ENCODE measurements at places on chromosomes 3 and 15. TPM values are rescaled to one million over a fixed set of nuclear protein-coding genes. Genes with fewer than 3 reads are reported as not detected.

Gene CHRM5
- not detected for total RNA-seq

Gene ABHD6
- total RNA-seq = 9.9 TPM

Gene NME9
- total RNA-seq = not detected

Gene ADAMTSL3
- total RNA-seq = under 0.01 TPM

Gene MYRIP
- total RNA-seq = not detected

Gene DNAH12
- total RNA-seq = under 0.01 TPM

Gene THAP10
- 3.3 TPM for total RNA-seq

Gene PRKCI
- total RNA-seq = 92.3 TPM

Gene CADPS
- total RNA-seq = 0.14 TPM

Gene CSTA
- 450 TPM for total RNA-seq

Gene NAA80
- 2.9 TPM for total RNA-seq

Gene ACOX2
- 0.21 TPM for total RNA-seq

Gene KNSTRN
- 30.6 TPM for total RNA-seq

Gene RTP4
- under 0.01 TPM for total RNA-seq

Gene DOCK3
- under 0.01 TPM for total RNA-seq

Gene FOXB1
- not detected for total RNA-seq

Gene ALAS1
- 63.2 TPM for total RNA-seq

Gene GASK1A
- 0.50 TPM for total RNA-seq

Gene PLOD2
- total RNA-seq = 113 TPM

Gene ACP3
- total RNA-seq = 5.0 TPM

Gene LRRIQ4
- total RNA-seq = not detected

Gene GHSR
- total RNA-seq = not detected

Gene RLBP1
- total RNA-seq = 0.28 TPM

Gene ISLR2
- under 0.01 TPM for total RNA-seq

Gene SLC22A13
- 0.43 TPM for total RNA-seq

Gene ARHGAP31
- 0.85 TPM for total RNA-seq

Gene GOLGA8J
- total RNA-seq = not detected

Gene ZIC1
- not detected for total RNA-seq

Gene SLC12A1
- not detected for total RNA-seq

Gene IGSF10
- under 0.01 TPM for total RNA-seq

Gene CGNL1
- total RNA-seq = 1.4 TPM

Gene PIERCE2
- total RNA-seq = 1.4 TPM

Gene CKMT1A
- 21.5 TPM for total RNA-seq

Gene GOLGA8N
- 3.1 TPM for total RNA-seq

Gene STRIT1
- not detected for total RNA-seq

Gene SNX22
- total RNA-seq = under 0.01 TPM

Gene PLA2G4F
- total RNA-seq = 6.5 TPM

Gene MESP2
- 0.21 TPM for total RNA-seq

Gene CFAP20DC
- total RNA-seq = 9.4 TPM

Gene LNP1
- total RNA-seq = 1.4 TPM

Gene ATP13A4
- total RNA-seq = 6.2 TPM

Gene FAM107A
- total RNA-seq = not detected

Gene SLC22A14
- 0.57 TPM for total RNA-seq

Gene ZMYND10
- total RNA-seq = 0.21 TPM

Gene HHLA2
- total RNA-seq = not detected

Gene OR5K1
- not detected for total RNA-seq

Gene MOBP
- not detected for total RNA-seq

Gene CEP19
- total RNA-seq = 1.4 TPM

Gene CCDC54
- total RNA-seq = not detected

Gene SLC9A9
- 8.9 TPM for total RNA-seq

Gene DBR1
- 18.7 TPM for total RNA-seq
